Regular cardiac myocyte (primary cell): ENCODE measurements at places on chromosomes 6 and 20. TPM values are rescaled to one million over a fixed set of nuclear protein-coding genes. Genes with fewer than 3 reads are reported as not detected.

Gene RIPOR2
- 0.19 and 1.1 TPM in 2 replicates for total RNA-seq

Gene PACSIN1
- not detected in 2 replicates for total RNA-seq

Gene SYCP2
- total RNA-seq: 0.77 and 1.1 TPM in 2 replicates

Gene RNF144B
- total RNA-seq: 1.7 and 5.9 TPM in 2 replicates

Gene PROKR2
- total RNA-seq: not detected in 2 replicates

Gene THBD
- total RNA-seq: 18.0 and 20.3 TPM in 2 replicates

Gene MEI4
- total RNA-seq: not detected in 2 replicates

Gene ULBP1
- total RNA-seq: under 0.01 TPM in 2 replicates

Gene CST2
- total RNA-seq: 6.9 and 38.1 TPM in 2 replicates

Gene ZC3H12D
- under 0.01 TPM in 2 replicates for total RNA-seq
